GF-D8 (cell line): ENCODE measurements at places on chromosomes 4 and X.

- DNase-seq, result no peak
Observed at GRCh38 chr4:185286571-185286970, 77.2 kb downstream of the SNX25 start.

- no peak for DNase-seq
Observed at GRCh38 chr4:8345946-8346814, 76.6 kb downstream of the HTRA3 start.

- DNase-seq, result peak; percentile 25
Observed at GRCh38 chrX:148940411-148940996, 440.1 kb downstream of the AFF2 start.

DNA sequence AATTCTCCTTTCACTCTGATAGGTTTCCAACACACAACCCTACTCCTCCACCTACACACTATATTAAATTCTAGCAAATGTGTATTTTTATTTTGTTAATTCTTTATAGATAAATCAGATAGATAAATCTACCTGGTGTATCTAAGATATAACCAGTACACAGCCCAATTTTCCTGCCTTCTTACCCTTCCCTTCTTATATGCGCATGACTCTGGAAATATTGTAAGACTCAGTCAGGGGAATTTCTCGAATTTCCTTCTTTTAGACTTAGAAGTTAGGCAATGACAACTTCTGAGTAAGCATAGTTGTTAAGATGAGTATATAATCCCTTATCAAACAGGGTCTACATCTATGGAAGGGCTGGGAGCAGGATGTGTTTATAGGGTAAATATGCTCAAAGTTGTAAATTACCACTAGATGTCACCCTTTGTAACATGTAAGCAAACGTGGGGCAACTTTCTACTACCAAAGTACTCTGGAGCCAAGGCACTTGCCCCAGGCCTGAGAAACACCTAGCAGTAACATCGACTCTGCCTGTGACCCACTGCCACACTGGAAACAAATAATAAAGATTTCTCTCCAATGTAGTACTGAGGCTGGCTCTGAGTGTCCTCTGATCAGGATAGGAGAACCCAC is 444.7 kb downstream of the IQCM start:
- peak; percentile 12 for DNase-seq

GRCh38 chr4:82284475-82284857 is 89.3 kb downstream of the HNRNPD start:
- no peak for DNase-seq

DNA sequence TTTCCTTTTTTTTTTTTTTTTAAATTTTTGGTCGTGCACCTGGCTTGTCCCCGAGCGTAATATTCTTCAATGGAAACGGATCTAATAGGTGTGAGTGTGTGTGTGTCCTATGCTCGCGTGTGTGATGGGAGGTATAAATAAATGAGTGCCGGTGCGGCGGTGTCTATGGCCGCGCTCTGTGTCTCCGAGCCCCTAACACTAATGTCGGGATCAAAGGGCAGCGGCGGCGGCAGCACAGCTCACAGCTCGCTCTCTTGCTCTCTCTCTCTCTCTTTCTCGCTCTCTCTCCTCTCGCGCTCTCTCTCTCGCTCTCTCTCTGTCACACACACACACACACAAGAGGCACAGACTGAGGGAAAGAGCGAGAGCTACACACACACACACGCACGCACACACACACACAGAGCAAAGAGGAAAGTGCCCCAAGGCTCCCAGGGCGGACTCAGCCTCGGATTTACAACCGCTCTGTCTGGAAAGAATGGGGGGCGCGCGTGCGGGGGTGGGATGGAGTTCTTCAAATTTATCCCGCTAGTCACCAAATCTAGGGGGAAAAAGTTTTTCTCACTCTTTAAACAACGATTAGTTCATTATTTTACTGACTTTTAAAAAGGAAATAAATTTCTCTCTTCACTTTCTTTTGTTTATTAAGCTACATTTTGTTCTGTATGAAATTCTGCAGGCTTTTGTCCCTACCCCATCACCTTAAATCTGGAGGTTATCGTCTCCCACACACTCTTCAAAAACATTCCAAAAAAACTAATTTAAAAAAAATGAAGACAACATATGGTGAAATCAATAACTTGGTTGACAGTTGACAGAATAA is at the start of gene ZNF827:
ZNF827 (minus strand) TSS at position 206 of the 823 bp plus-strand sequence. CDS start 416 bp downstream, outside the sequence.
- DNase-seq, result no peak

GRCh38 chrX:47577901-47578300 is 4.3 kb upstream of the TIMP1 start:
- no peak for DNase-seq

GRCh38 chrX:136784231-136784630 is 3.5 kb upstream of the ARHGEF6 start:
- peak; percentile 62 for DNase-seq

- no peak for DNase-seq
Observed at GRCh38 chrX:148537556-148538182, 37.3 kb downstream of the AFF2 start.

GRCh38 chrX:1453951-1454785 is 1.5 kb upstream of the ASMTL start:
- DNase-seq, result no peak

GRCh38 chrX:150906694-150907093 is 8.2 kb upstream of the CD99L2 start:
- no peak for DNase-seq

- peak; percentile 34 for DNase-seq
Observed at GRCh38 chr4:27010334-27010940, 149.8 kb downstream of the STIM2 start.

DNA sequence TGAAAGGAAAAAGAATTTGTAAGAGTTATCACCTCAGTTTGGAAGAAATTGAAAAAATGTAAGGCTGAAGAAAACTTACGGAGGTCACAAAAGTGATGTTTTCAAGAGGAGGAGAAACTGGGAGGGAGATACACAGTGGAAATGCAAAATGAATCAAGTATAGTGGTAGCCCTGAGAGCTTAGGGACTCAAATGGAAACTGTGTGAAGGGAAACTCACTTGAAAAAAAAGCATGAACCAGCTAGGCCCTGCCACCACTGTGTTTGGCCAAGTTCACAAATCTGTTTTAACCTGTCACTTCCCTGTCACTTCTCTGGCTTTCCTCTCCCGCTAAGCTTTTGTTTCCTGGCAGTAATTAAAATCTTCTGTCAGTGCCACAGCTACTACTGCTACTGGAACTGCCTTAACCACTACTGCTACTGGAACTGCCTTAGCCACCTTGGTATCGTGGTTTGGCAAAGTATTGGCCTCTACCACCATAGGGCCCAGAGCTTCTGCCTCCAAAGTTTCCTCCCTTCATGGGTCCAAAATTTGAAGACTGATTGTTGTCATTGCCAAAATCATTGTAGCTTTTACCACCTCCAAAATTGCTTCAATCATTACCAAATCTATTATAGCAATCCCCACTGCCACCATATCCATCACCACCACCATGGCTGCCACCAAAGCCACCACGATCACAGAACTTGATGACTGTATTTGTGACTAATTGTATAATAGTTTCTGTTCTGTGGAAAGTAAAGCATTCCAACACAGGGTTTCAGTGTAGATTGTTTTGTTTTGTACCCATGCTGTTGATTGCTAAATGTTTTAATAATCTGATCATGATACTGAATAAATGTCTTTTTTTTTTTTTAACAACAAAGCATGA is 41.5 kb downstream of the SMARCA5 start:
- DNase-seq, result no peak

GRCh38 chr4:153365003-153365402 is 20.5 kb downstream of the MND1 start:
- DNase-seq, result no peak

DNA sequence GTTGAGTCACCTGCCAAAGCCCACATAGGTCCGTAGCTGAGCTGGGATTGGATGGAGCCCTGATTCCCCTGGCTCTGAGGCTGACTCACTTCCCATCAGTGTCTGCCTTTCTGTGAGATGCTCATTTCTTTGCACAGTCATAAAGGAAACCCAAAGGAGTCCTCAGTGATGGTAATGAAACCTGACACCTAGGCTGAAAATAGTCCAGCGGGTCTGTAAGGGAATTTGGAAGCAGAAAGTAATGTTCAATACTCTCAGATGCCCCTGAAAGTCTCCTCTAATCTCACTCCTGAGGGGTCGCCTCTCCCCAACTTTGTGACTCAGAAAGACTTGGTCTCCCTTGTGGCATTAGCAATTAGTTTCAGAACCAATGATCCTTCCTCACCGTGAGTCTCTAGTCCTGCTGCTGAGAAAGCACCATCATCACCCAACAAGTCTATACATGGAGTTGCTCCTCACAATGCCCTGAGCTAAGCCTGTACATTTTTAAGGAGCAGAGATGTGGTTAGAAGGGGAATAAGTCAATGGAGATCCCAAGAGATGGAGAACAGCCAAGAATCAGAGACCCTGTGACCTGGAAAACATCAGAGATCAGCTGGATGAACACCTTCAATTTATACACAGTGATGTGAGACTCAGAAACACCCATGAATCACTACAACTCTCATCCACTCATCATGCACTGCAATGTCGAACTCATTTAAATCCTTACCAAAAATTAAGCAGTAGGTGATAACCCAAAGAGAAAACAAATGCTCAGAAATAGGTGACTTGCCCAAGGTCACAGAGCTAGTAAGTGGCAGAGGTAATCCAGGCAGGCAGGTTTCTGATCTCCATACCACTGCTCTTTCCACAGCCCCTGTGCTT is 219.0 kb upstream of the CPEB2 start:
- no peak for DNase-seq

DNA sequence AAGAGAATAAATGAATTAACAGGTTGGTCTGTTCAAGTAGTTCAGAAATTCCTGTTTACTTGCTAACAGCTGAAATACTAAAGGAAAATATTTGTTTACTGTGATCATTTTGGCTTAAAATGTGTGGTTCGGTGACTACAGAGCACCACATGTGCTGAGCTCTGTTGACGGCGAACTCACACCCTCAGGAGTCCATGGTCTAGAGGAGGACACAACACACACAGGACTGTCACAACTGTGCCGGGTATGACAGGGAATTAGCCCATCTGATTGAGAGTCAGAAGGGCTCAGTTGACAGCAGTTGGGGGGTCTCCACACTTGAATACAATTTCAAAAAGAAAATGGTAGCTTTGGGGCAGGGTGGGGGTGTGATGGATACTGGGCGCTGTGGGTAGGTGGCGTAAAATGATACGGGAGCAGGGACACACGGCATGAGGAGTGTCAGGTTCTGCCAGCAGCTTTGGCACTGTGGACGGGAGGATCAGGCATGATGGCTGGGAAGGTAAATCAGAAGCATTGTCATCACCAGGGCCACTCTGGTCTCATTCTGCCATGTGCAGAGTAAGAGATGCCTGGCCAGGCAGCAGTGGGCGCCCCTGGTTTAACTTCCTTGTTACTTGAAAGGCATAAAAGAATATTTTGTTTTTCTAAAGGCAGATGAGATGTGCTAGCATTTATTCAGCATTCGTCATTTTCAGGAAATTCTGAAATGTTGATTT is 33.3 kb downstream of the CLDN22 start:
- no peak for DNase-seq

GRCh38 chr4:168183717-168184571 is 91.6 kb downstream of the ANXA10 start:
- no peak for DNase-seq

- no peak for DNase-seq
Observed at GRCh38 chr4:98245226-98245625, 16.0 kb upstream of the RAP1GDS1 start.

DNA sequence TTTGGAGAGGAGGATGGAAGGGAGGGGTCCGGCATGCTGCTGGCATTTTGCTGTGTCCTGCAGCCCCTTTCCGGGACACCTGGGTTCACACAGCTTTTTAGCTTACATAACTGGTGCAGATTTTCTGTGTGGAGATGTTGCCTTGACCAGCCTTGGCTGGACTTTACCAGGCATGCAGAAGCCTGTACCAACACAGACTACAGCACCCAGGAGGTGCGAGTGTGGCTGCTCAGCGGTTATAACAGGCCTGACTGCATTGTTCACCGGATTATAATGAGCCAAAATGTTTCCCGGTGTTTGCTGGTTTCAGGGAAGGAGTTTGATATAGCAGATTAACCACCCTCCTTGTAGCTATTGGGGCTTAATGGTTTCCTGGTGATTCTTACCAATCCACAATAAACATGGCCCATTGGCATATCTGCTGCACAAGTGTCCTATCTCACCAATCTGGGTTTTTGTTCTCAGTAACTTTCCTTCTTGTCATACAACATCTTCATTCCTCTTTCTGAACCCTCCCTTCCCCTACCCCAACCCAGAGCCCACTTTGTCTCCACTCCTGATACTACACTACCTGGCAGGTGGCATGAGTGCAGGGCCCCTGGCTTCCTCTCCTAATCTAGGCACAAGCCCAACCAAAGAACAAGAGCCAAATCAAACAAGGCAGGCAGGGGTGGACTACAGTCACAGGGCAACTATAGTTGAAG is 3.9 kb downstream of the RPL10 start:
- DNase-seq, result no peak

DNA sequence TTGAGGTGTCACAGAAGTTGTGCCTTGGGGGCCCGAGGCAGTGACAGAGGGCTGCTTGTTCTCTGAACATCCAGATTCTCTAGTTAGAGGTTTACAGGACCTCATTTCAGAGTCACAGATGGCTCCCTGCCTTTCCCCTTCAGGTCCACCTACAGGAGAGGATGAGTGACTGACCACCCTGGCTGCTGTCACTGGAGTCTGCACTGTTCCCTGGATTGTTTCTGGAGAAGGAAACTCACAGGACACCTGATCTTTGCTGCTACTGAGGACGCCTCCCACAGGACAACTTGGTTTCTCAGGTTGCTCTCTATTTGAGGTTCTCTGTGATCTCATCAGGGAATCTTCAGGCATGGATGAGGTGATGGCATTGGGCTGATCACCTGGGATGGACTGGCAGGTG is 58.3 kb downstream of the GPRIN3 start:
- DNase-seq, result no peak

DNA sequence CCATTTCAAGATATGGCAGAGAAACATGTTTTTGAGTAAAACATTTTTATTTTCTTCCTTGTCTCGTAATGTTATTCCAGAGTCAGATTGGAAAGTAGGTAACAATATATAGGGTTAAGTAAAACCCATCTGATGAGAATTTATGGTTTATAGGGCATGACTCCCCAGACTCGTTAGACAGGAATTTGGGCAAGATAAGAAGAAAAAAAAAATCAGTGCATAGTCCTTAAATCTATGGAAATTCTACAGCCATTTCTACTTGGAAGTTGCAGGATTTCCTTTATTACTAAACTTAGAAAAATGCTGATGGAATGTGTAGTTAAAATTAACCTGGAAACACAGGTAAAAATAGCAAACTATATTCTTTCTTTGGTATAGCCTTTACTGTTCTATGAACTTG is 366.1 kb upstream of the MAGEB16 start:
- no peak for DNase-seq

GRCh38 chr4:81970454-81970853 is 403.3 kb downstream of the HNRNPD start:
- DNase-seq, result no peak

DNA sequence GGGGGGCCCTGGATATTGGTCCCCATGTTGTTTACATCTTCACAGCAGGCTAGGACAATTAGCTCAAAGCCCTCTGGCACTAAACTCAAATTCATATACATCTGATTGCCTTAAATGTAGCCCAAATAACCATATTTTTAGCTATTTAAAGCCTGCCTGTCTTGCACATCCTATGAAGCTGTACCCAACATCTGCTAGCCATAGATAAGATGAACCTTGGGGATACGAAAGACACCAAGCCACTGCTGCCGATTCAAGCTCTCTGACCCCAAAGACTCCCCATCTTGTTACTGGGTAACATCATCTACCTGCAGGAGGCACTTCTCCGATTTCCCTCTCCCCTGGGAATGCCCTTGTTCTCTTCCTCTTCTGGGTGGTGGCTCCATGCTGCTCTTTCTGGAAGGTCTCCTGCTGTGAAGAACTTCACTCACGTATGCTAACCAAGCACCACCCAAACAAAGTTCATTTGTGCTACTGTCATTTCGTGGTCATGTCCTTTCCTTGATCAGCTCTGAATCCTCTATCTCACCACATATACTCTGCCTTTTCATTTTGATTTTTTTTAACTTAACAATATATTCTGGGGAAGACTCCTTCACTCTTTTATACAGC is 107.7 kb upstream of the ATXN3L start:
- no peak for DNase-seq
